ENCODE measurements at places on chromosomes 2 and 18.

GRCh38 chr2:122486086-122486485 is 730.6 kb downstream of the TSN start:
- DNase-seq, result no peak

- DNase-seq, result no peak
Observed at GRCh38 chr2:70648961-70649360, 95.3 kb upstream of the TGFA start.

GRCh38 chr18:64330931-64331330 is 182.0 kb upstream of the LINC00305 start:
- DNase-seq, result no peak

DNA sequence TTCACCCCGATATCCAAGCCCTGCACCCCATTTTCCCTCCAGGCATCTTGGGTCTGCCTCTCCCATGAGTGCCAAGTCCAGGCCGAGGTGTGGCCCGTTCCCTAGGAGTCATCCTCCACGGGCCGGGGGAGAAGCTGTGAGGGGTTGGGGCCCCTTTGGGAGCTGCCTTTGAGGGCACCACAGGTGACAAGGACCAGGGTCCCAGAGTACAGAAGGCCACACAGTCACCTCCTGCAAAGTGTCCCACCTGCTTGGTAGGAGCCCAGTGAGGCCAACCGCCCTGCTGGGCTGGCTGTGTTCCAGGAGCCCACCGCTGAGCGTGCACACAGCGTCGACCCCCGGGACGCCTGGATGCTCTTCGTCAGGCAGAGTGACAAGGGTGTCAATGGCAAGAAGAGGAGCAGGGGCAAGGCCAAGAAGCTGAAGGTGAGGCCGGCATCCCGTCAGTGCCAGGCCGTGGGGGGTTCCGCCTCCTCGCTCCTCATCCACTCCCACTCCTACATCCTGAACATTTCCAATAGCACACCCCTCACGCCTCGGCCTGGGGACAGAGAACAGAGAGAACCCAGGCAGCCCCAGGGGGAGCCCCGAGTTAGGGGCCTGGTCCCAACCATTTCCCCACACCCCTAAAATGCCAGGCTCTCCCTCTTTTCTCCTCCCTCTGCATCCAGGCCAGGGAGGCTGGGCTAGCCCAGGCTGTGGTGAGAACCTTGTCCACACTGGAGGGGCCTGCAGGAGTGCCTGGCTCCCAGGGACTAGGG is 2.7 kb downstream of the ERFE start:
- no peak for DNase-seq

GRCh38 chr2:232687382-232688160 is 9.6 kb upstream of the GIGYF2 start:
- DNase-seq, result no peak

DNA sequence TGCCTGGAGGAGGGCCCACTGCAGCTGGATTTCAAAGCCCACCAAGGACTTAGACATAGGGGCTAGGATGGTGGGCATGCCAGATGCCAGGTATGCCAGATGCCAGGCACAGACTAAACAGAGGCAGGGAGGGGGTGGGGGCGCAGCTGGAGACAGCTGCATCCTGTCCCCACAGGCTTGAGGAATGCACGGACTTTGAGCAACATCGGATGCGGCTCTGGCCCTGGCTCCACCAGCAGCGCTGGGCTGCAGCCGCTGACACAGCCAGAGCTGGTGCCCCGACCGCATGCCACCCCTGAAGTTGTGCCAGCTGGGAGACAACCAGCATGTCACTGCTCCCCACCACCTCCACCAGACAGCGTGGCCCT is 39.5 kb downstream of the AQP12A start:
- DNase-seq, result no peak

GRCh38 chr18:49590608-49591007 is 28.8 kb downstream of the LIPG start:
- no peak for DNase-seq
